DND-41 (cell line): ENCODE measurements at places on chromosomes 6 and 20.
A peak's percentile ranks its signal among the peaks of the same experiment; 100 is the strongest.

- DNase-seq, result no peak
Measured at GRCh38 chr6:123770247-123770949, 33.3 kb upstream of the NKAIN2 start.

DNA sequence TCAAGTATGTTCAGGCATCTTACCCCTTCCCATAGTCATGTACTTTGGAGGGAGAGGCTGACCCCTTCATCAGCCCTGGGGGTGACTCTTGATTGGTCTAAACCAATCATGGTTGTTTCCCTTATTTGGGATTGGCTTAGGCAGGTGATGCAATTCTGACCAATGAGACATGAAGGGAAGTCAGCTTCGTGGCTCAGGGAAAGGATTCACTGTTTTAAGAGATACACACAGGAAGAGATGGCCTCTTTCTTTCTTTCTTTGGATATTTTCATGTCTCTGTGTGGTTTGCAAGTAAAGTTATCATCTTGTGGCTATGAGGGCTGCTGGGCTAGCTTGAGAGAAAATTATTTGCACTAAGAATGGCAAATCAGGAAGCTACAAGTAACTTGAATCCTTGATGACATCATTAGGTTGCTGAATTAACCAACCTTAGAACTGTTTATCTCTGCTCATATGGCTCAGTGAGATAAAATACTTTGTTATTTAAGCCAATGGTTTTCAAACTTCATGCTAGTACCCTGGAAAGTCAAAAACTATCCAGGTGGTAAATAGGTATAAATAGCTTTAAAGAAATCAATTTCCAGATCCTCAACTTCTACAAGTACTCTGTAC lies 144.2 kb upstream of the CENPW start:
- DNase-seq, result no peak

GRCh38 chr6:26225848-26226578 lies 138.8 kb downstream of the HFE start:
- no peak for DNase-seq

GRCh38 chr6:160667639-160668481 lies 3.8 kb upstream of the LPA start:
- DNase-seq, result peak; percentile 35

DNA sequence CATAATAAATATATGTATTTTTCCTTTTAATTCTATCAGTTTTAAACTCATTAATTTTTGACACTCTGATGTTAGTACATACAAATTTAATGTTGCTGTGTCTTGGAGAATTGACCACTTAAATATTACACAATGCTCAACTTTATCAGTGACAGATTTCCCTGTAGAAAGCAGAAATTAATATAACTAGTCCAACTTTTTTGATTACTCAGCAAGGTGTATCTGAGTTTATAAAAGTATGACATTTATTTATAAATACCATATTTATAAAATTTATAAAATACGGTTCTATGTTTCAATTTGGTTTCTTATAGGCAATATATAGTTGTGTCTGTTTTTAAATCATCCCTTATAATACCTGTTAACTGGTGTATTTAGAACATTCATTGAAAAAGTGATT lies 350.0 kb upstream of the EYS start:
- no peak for DNase-seq

DNA sequence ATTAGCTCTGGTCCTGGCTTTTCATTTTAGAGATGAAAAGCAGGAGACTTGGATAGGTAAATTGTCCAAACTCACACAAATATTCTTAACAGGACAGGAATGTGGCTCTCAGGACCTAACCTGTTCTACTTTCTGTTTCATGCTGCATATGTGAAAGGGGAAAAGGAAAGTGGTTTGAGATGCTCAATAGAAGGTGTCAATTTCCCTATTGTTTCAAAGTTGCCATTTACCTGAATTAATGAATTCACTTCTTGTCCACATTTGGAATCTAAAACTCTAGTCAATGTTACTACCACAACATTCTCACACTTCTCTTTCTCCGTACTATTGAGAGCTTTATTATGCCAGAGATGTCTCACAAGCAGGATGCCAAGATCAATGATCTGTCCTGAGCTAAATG lies 4.8 kb upstream of the EFHC1 start:
- no peak for DNase-seq

DNA sequence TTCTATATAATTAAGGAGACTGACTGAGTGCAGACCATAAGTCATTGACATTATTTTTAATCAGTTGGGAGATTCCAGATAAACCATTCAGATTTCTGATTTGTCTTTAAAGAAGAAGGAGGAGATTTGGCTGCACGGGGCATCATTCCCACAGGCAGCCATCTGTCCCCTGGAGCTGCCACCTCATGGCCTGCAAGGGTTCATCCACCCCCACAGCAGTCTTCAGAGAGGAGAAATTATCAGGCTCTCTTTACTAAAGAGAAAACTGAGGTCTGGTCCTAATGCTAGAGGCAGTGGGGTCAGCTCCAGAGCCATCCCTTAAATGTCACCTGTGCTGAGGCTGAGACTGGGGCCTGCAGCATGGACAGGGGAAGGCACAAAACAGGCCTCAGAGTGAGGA lies 501.3 kb upstream of the SULF2 start:
- no peak for DNase-seq

- DNase-seq, result no peak
Measured at GRCh38 chr6:131443014-131443413, 130.0 kb upstream of the ARG1 start.

DNA sequence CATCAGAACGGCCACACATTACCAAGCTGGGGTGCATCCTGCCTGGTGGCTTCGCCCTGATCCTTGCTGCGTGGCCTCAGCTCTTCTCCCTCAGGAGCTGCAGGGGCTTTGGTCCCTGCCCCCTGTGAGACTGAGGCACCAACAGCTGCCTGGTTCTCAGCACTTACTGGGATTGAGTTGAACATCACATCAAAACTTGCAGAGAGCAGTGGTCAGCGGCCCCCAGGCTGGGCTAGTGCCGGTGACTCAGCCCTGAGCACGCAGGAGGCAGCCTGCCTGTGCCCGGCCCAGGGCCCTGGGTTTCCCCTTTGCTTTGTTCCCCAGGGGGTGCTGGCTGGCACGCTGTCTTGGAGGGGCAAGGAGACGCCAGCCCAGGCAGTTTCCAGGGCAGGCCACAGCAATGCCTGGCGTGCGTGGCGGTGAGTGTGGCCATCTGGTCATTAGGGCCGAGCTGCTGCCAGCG lies 63.3 kb downstream of the DLL1 start:
- DNase-seq, result no peak

GRCh38 chr6:159642481-159642880 lies 50.6 kb downstream of the SOD2 start:
- no peak for DNase-seq

GRCh38 chr6:115894426-115894992 lies 166.2 kb downstream of the FRK start:
- no peak for DNase-seq

DNA sequence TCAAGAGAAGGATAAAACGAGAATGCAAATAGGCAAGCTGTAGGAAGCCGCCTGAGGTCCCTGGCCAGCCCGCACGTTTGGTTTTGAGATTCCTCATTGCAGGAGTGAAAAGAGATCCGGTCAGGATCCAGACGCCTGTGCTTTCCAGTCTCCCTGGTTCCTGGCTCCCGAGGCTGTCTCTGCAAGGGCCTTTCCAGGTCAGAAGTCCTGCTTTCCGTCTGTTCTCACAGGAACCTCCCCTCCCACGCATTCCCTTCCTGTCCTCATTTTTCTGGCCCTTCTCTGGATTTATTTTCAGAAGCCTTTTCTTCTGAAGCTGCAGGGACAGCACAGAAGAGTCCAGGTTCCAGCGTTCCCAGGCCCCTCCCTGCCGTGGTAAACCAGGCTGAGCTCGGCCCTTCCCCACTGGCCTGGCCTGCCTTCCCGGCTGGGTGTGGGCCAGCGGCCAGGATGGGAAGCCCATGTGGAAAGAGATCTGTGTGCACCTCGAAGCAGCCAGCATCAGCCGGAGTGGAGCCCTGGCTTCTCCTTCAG lies 54.0 kb downstream of the TMEM242 start:
- no peak for DNase-seq

GRCh38 chr6:72711731-72712130 lies 89.9 kb downstream of the KCNQ5 start:
- DNase-seq, result no peak

DNA sequence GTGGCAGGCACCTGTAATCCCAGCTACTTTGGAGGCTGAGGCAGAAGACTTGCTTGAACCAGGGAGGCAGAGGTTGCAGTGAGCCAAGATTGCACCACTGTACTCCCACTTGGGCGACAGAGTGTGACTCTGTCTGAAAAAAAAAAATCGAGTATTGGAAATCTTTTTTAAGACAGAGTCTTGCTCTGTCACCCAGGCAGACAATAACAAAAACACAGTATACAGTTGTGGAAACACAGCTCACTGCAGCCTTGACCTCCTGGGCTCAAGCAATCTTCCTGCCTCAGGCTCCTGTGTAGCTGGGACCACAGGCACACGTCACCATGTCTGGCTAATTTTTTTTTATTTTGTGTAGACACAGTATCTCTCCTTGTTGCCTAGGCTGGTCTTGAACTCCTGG lies 15.0 kb downstream of the NANP start:
- DNase-seq, result no peak

- no peak for DNase-seq
Measured at GRCh38 chr20:20261159-20261558, 106.7 kb upstream of the INSM1 start.

DNA sequence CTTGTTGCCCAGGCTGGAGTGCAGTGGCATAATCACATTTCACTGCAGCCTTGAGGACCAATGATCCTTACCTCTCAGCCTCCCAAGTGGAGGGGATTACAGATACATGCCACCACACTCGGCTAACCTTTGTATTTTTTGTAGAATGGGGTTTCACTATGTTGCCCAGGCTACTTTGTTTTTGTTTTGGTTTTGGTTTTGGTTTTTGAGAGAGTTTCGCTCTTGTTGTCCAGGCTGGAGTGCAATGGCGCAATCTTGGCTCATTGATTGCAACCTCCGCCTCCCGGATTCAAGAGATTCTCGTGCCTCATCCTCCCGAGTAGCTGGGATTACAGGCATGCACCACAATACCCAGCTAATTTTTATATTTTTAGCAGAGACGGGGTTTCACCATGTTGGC lies 105.5 kb downstream of the BMP7 start:
- no peak for DNase-seq

GRCh38 chr6:40555092-40555491 lies 32.1 kb downstream of the LRFN2 start:
- DNase-seq, result no peak

DNA sequence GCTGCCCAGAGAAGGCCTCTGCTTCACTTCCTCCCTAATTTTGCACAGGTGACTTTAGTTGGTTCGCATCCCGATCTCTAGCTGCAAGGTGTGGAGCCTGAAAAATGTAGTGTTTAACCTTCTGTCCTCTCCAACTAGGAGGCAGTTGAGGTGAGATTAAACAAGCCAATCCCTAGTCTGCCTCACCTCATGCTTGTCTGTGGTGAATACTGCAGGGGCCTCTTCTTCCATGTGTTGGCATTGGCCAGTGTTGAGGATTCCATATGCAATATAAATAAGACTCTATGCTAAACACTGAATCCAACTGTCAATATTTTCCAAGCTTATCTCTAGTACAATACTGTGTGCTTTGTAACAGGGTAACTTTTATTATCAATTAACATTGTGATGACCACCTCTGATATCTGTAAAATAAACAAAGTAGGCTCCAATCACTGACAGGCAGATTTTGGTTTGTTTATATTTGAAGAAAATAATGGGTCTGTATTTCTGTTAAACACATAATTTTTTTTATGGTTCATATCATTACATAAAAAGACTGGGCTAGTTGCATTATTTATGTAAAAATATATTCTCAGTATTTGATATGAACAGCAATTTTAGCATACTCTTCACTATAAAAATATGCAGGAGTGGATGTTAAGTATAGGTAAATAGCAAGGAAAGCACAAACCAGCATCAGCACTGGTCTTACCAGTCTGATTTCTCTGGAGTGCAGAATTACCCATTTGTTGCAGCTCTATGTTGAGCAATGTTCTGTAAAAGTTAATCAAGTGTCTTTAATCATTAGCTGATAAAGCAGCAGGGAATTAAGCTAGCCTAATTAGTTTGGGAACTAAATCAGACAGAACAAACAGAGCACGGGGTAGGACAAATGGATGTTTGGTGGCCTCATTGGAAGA lies 74.0 kb downstream of the ANKRD6 start:
- DNase-seq, result no peak

GRCh38 chr20:5141615-5142014 lies 14.8 kb downstream of the CDS2 start:
- no peak for DNase-seq

DNA sequence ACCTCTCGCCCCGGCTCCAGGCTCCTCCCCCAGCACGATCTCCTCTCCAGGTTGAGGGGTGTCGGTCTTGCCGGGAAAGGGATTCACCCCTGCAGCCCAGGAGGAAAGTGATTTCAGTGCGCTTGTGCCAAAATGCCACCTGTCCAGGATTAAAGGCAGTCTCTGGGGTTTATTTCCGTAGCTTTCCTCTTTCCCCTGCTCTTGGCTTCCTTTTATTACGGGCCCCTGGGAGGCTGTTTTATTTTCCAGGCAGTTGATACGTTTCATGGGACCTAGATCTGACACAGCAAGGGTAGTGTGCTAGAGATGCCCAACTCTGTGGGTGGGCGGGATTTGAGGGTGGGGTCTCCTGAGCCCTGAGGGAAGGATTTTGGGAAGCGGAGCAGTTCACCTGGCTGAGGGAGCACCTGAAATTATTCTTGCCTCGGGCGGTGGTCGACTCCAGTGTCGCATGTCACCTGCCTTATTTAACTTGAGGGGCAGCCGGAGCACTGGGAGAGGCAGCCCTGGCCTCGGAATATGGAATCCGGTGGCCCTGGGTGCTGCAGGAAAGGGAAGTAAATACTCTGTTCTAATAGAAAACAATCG lies 9.5 kb upstream of the NKX2-2 start:
- DNase-seq, result no peak

DNA sequence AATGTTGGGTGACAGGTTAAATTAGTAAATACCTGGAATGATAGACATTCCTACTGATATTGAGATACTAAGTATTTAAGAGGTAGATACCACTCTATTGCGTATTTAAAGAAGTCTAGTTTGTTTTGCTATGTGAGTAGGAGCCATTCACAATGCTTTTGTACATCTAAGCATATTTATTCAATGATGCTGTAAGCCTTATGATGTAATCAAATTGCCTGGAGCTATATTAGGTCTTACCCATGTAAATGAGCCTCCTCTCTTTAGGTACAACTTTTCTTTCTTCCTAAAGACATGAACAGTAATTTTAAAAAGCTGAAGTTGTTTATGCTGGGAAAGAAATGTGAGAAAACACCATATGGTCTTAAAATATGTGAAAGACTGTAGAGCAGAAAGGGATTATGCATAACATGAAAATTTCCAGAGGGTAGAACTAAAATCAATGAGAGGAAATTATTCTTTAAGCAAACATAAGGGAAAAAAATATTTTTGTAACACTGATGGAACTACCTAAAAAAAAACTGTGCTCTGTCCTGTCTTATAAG lies 526.7 kb downstream of the EPHA7 start:
- DNase-seq, result no peak

DNA sequence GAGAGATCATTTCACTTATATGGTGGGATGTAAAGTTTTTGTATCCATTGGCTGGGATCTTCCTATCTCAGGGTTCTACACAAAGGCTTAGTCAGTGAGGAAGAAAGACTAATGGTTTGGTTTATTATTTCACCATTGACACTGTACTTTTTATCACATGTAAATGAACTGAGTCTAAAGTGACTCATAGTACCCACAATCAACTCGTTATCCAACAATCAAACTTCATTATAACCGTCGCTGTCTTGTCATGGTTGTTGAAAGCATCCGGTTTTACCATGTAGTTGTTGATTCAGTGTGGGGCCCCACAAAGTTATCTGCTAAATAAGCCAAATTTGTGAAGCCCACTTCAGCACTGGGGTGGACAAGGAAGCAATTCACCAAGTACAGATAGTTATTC lies 55.8 kb upstream of the MTRF1L start:
- no peak for DNase-seq

- DNase-seq, result peak; percentile 53
Measured at GRCh38 chr6:42564506-42564825, 637 bp downstream of the UBR2 start.
